Hematopoietic multipotent progenitor cell treated with erythropoietin and hydrocortisone succinate and interleukin-3 and kit ligand, for 4 days (in vitro differentiated cells): ENCODE measurements at places on chromosomes 11 and 22.
A peak's percentile ranks its signal among the peaks of the same experiment; 100 is the strongest.

- DNase-seq: no peak
Observed at GRCh38 chr11:521177-521688, 14.1 kb downstream of the HRAS start.

DNA sequence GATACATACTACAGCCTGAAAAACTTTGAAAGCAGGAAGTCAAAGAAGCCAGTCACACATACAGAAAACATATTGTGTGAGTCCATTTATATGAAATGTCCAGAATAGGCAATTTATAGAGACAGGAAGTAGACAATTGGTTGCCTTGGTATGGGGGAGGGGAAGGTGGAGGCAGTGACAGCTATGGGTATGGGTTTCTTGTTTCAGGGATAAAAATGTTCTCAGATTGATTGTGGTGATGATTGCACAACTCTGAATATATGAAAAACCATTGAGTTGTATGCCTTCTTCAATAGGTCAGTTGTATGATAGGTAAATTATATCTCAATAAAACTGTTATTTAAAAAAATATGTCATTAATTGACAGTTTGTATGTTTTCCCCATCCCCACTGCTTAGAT, 137.6 kb downstream of the SNX19 start:
- no peak for DNase-seq

DNA sequence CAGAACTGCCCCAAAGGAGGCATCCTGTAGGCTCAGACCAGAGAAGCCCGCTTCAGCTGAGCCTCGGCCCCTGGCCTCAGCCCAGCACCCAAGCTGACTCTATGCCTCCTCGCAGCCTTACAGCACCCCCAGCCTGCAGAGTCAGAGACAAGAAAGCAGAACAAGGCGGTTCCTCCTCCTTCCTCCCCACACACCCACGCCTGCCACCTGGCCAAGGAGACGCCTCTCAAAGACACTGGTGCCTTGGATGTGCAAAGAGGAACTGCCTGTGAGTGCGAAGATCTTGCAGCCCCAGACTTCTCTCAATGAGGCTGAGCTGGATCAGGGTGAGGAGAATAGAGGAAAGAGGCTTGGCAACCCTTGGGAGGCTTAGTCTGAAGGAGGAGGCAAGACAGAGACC, 60.2 kb downstream of the PDE2A start:
- peak; percentile 88 for DNase-seq

GRCh38 chr11:66745356-66746235, 16.6 kb upstream of the SPTBN2 start:
- DNase-seq: no peak

GRCh38 chr11:57464539-57465181, 4.3 kb downstream of the RTN4RL2 start:
- DNase-seq: no peak

DNA sequence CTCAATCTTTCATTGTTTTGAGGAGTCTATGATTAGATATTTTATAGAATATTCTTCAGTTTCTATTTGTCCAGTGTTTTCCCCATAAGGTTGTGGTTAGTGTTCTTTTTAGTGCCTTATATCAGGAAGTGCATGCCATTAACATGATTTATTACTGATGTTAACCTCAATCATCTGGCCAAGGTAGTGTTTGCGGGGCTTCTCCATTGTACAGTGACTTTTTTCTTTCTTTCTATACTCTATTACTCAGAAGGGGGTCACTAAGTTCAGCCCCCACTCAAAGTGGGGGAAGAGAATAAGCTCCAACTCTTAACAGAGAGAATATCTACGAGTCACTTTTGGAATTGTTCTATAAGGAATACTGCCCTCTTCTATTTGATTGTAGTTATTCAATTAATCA, 415.8 kb downstream of the DYNC2H1 start:
- DNase-seq: no peak

DNA sequence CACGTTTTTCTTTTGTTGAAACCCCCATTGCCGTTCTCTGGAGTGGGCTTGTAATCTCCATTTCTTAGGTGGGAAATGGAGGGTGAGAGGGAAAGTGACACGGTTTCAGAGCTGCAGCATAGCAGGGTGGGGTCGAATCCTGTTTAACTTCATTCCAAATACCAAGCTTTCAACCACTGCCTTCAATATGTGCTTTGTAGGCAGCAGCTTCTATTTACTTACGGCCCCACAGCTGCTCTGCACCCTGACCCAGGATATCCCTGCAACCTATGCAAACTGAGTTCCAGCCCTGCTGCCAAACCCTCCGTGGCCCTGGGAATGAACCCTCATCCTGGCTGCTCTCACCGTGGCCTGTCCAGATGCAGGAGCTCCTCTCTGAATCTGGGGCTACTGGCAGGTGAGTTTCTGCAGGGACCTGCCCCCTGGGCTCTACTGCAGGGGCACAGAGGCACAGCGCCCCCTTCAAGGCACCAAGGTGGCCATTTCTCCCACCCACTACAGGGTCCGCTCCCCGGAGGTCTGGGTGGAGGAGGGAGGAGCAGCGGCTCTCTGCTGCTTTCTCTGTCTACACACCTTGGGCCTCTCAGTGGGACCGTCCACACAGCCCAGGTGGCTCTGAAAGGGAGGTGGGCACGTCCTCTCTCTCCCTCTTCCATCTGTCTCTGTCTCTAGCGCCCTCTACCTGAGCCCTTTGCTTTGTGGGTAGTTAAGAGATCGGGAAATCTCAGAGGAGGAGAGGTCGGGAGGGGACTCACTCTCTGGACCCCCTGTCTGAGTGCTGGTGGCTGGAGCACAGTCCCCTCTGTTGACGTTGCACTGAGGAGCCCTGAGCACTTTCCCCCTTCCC, 279.1 kb downstream of the BRD1 start:
- DNase-seq: no peak

DNA sequence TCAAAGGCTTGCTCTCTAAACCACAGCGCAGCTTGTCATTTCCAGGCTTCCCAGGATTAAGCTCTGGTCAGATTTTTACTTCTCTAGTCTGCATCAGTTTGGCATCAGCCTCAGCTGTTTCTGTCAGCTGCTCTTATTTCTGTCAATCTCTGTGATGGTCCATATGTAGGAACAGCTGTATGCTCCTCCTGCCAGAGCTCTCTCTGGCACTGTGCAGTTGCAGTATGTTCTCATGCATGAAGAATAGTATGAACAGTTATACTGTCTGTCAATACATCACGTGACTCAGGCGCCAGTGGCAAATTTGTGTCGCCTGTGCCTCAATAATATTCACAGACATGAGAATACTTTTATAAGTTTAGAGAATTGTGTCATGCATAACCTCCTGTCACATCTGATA, 6.7 kb downstream of the OR6M1 start:
- DNase-seq: no peak

GRCh38 chr11:62600367-62601121, 1.1 kb downstream of the MTA2 start:
- peak; percentile 36 for DNase-seq

DNA sequence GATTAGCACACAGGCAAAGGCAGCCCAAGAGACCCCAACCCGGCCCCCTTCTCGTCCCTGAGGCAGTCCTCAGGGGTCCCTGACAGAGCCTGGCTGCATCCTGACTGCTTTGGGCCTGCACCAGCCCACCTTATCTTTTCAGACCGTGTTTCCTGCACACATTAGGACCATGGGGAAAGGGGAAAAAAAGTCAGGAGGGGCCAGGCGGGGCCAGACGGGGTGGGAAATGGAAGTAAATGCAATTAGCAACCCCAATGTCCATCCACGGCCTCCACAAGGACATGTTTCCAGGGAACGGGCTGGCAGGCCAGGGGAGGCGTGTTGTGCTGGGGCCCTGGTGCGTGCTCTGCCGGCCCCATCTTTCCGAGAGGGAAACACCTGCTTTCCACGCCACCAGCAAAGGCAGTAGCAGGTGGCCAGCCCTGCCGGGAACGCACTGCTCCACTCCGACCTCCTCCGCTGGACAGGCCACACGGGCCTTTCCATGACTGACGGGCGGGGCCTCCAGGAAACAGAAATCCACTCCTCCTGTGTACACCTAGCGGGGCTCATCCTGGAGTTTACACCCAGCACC, 7.4 kb downstream of the EHD1 start:
- DNase-seq: peak; percentile 53

GRCh38 chr11:66637557-66638176, 836 bp upstream of the RBM4 start:
- DNase-seq: peak; percentile 24

- no peak for DNase-seq
Observed at GRCh38 chr11:90704510-90704909, 481.7 kb upstream of the CHORDC1 start.

- DNase-seq: peak; percentile 95
Observed at GRCh38 chr11:59142530-59143507, at the start of gene FAM111A. TSS of gene FAM111A (plus strand) at chr11:59142856. CDS start at chr11:59148873, 6,017 bp downstream.

DNA sequence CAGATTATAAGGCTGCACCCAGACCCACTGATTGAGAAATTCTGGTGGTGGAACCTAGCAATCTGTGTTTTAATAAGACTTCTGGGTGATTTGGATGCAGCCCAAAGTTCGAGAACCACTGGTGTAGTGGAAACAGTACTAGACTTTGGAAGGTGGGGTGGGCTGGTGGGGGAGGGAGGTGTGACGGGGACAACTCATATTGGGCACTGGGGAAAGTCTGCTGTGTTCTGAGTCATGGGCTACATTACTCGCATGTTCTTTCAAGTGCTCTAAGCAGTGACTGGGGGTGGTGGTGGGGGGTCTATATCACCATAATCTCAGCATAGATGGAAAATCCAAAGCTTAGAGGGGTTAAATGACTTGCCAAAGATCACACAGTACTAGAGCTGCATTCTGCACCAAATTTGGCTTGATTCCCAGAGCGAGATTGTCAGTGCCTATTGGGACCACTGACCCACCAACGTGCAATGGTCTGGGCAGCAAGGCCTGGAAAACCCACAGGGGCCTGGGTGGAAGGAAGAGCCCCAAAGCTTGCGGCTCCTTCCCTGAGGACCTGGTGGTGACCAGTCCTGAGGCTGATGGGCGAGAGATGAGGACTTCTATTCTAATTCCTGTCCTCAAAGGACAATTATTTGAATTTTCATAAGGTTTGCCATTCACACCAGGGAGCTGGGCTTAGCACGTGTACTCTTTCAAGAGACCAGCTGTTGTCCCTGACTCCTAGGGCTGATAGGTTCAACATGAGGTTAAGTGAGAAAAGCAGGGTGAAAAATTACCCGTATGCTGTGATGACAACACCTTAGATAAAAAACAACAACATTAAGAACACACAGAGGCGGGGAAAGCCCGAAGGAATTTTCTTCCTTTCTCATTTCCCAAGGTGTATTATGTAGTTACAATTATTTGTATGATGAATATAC, 77.5 kb upstream of the NARS2 start:
- no peak for DNase-seq

DNA sequence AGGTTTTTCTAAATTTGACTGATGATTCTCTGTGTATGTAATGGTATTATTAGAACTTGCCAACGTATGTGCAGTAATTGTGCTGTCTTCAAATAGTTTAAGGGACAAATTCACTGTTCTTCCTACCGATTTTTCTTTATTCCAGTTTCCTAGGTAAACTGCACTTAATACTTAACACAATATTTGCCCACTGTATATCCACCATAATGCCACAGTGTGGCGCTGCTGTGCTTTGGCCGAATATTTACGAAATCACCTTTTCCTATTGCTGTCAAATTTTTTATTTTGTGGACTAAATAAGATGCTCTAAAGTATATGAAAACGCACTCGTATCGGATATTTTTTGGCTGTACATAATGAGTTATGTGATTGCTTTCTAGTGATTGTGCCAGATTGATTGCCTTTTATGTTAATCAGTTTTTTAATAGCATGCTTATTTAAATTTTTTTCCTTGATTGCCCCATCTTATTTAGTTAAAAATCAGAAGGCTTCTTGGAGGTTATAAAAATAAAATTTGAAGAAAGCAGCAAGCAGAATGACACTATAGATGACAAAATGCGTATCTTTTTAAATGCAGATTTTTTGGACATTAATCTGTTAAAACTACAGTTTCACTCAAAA, 10.5 kb downstream of the AASDHPPT start:
- peak; percentile 77 for DNase-seq

DNA sequence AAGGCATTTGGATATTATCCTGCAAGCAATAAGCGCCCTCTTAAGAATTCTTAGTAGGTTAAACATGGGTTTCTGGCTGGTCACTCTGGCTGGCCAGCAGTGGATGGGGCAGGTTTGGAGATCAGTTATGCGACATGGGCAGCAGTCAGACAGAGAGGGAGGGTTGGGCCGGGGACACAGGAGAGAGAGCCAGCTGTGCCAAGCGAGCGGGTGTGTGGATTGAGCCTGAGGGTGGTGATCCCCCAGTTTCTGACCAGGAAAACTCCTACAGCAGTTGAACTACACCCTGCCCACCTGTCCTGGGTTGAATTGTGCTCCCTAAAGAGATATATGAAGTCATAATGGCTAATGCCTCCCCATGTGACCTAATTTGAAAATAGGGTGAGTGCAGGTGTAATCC, 671.2 kb downstream of the TBC1D22A start:
- DNase-seq: no peak

DNA sequence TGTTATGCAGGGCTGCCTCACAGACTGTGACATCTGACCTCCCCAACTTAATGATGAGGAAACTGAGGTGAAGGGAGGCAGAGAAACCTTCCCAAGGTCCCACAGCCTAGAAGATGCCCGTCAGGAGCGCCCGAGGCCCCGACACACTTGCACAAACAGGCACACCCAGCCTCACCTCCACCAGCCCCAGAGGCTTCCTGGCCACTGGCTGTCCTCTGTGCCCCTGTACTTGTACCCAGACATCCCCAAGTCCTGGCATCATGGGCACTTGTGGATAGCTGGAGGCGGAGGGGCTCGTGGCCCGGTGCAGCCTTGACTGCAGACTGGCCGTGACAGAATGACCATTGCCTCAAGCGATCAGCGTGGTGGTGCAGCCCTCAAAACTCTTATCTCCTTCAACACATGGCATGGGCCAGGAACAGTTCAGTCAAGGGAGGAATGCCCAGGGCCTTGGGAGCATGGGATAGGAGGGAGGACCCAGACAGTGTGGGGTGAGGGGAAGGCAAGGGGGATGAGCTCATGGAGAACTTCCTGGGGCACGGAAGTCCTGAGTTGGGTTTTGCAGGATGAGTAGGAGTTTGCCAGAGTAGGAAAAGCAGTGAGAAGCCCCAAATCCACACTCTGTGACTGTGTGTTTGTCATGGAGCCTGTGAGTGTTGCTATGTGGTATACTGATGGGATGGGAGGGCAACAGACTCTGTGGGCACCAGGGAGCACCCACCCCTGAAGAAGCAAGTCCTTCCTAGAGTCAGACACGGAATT, 25.8 kb upstream of the PPARA start:
- peak; percentile 47 for DNase-seq

DNA sequence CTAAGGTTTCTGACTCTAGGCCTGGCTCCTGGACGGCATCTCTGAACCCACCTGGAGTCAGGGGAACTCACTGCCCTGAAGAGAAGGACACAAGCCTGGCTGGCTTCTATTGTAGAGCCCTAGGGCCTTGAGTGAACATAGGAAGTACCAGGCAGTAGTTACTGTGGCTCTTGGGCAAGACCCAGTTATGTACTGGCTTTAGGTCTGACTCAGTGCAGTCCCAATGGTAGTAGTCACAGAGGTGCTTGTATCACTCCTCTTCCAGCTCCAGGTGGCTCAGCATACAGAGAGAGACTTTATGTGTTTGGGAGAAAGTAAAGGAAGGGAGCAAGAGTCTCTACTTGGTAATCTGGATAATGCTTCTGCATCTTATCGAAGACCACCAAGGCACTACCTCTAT, 13.9 kb upstream of the PAK1 start:
- no peak for DNase-seq
